ENCODE measurements at places on chromosomes 7 and 10.

DNA sequence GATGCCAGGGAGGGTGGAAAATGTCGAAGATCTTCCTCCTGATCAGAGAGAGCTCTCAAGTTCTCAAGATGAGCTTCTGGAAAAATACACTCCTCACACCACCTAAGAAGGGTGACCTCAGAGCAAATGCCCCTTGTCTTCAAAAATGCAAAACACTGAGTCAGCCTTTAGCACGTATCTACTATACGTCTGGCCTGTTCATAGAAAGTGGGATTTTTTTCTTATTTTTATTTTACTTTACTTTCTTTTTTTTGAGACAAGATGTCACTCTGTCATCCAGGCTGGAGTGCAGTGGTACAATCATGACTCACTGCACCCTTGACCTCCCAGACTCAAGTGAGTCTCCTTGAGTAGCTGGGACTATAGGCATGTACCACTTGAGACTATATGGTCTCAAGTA is 57.1 kb downstream of the AFAP1L2 start:
- no peak for DNase-seq

DNA sequence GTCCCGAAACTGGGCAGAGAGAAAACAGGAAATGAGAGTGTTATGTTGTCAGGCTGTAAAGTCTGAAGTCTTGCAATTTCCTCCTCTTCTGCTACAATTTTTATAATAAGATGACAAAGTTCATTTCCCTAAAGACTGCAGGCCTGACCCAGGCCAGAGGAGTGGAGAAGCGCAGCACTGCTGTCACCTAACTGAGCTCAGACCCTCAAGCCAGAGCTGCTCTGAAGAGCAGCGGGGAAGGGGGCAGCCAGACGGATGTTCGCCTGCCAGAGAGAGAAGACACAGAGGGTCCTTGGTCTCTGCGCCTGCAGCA is 12.6 kb upstream of the AOAH start:
- no peak for DNase-seq

GRCh38 chr7:159310457-159311171 is 165.9 kb upstream of the VIPR2 start:
- no peak for DNase-seq

DNA sequence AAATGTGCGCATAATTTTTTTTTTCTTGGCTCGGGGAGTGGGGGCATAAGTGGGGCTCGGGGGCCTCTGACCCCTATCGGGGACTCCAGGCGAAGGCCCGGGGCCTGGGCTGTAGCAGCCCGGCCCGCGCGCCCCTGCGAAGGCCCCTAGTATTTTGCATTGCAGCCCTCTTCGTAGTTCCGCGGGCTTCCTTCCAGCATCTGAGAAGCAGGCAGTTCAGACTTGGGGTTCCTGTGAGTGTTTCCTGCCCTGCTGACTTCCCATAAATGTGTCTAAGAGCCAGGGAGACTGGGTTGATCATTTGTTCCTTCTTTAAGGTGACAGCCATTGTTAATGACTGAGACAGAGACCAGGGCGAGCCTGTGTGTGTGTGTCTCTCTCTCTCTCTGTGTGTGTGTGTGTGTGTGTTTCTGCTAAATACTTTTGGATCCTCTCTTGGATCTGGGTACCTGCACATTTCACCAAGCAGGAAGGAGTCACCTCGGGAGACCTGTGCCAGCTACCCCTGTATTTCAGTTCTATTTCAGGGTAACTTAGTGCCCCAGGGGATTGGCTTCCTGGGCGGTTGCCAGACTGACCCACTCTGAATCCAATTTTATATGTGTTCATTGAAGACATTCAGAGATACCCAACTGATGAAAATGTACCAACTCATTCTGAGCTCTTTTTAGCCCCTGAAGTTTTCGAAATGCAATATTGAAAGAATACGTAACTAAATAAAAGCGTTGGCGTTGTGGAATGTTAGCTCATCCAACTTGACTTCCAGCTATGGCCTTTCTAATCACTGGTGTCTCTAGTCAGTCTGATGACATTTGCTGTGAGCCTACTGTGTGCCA is 805 bp downstream of the MSRB2 start:
- DNase-seq, result peak; percentile 32

- DNase-seq, result no peak
Observed at GRCh38 chr7:42886129-42886528, 25.7 kb downstream of the C7orf25 start.

DNA sequence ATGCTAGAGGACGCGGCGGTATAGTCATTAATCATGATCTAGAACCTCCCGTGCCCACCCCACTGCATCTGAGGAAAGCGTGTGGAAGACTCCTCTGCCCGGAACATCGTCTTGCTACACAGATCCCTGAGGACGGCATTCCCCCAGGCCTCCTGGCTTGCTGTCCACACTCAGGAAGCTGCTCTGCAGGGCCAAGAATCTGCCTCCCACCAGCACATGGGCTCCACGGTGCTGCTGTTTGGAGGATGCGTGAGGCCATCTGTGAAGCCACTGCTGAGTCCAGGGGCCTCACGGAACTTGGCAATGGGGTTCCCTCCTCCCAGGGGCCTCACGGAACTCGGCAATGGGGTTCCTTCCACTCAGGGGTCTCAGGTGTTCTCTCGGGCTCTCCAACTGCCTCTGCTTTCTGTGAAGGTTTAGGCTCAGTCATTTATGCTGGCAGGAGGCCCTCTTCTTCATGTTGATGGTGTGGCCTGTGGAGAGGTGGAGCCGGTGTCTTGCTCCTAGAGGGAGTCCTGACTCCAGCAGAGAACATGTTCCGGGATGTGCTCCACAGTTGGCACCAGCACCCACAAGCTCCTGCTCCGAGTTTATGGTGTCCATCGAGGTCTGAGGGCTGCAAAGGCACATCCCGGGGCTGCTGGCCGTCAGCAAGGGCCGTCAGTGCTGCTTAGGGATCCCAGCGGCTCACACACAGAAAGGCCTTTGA is 273.3 kb downstream of the DNAJB6 start:
- no peak for DNase-seq

DNA sequence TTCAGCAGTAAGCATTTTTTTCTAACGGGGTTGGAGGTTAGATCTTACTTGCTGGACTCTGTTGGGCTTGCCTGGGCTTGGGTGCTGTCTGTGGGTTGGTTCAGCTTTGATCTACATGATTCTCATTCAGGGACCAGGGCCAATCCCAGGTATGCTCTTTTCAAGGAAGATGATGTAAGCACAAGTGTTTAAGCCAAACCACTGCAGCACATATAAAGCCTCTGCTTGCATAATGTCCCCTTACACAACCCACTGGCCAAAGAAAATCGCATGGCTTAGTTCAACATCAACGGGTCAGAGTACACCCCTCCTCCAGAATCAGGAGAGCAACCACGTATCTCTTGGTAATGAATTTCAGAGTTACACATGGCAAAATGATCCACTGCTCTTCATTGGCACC is 83.9 kb downstream of the DNAJB9 start:
- no peak for DNase-seq

- DNase-seq, result no peak
Observed at GRCh38 chr10:78863140-78863905, 205.4 kb upstream of the ZMIZ1 start.

GRCh38 chr7:110373416-110373815 is 717.5 kb upstream of the LRRN3 start:
- DNase-seq, result no peak

DNA sequence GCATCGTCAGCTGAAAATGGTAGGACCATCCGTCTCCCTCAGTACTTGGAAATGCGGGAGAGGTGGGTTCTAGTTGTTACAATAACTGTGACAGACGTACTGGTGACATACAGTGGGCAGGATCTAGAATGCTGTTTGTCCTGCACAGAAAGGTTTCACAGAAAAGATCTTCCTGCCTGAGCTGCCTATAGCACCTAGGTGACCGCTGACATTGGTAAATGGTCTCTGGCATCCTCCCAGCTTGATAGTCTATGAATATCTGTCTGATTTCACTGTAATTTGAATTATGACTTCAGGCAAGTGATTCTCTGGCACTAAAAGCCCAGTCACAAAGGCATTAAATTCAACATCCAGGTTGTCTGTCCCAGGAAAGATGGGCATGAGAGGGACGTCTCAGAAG is 38.2 kb upstream of the CCDC3 start:
- DNase-seq, result no peak

DNA sequence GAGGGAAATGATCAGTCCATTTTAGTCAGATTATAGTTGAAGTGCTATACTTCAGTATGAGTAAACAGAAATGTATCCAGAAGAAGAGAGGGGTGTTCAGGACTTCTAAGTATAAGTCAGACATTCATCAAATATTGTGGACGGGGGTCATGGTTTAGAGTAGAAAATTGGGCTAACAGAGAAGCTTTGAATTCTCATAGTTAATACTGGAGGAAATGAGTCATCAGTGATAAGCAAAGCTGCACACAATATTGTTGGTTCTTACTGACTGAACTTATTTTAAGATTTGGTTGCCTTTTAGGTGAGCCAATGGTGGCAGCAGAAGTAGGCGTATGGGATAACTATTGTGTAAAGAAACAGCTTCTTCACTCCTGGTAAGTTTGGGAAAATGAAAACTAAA is 1.7 kb upstream of the SUMF2 start:
- no peak for DNase-seq

GRCh38 chr10:35533565-35533964 is 71.6 kb upstream of the GJD4 start:
- no peak for DNase-seq

DNA sequence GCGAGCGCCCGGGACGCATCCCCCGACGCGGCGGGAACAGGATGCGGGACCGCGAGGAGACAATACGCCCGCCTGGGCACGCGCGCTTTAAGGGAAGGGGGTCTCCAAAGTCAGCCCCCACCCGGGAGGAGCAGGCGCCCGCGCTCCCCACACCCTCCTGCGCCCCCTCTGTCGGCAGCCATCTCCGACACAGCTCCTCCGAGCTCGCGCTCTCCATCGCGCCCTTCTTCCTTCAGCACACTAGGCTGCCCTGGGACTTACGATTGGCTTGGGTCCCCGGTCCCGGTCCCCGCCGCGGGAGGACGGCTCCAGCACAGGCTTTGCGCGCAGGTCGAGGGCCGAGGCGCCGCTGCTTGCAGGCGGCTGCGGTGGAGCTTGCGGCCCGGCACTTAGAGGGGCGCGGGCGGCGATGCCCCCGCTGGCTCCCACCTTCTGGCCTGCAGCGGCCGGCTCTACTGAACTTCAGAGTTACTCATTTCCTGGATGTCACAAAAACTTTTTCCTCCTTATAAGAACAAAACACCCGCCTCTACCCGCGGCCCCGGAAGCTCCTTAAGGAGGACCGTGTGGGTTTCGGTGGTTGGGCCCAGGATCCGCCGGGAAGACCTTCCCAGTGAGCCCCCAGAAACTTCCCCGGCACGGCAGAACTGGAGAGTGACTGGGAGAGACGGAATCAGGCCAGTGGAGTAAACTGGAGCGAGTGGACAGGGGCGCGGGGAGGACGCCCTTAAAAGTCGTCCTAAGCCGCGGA is at the start of gene ITPRIP:
Gene ITPRIP, minus strand, starts transcription at position 481 of the 751 bp plus-strand sequence. CDS start 22,414 bp downstream, outside the sequence.
- peak; percentile 70 for DNase-seq

DNA sequence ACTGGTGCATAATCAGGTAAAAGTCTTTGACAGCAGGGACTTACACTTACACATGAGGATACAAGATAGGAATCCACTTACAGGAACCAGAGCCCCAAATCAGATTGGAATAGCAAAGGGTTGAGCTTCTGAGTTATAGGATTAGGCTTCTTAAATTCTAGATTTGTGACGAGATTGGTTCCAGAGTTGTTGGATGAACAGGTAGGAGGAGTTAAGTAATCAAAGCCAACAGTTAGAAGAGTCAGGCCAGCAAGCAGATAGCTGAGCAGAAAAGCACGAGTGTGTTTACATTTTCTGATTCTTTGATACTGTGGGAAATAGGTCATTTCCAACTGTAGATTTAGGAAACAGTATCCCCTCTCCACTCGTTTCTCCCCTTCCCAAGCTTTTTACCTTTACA is 167.0 kb downstream of the MDFIC start:
- no peak for DNase-seq

DNA sequence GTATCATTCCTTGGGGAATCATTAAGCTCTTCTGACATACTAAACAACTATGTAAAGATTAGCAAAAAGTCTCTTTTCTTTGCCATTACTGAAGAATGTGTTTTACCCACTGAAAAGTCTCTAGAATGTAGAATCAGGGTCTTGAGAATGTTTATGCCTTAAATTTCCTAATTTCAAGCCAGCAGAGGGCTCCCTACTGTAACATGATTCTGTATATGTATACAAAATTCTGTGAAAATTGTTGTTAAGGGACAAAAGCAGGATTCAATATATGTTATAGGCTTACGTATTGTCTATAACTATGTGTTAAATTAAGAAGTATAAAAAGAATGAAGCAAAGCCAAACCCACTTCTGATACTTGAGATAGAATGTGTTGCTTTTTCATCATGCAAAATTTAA is 296.9 kb upstream of the DGKB start:
- DNase-seq, result no peak

- DNase-seq, result no peak
Observed at GRCh38 chr7:36971515-36972139, 247.3 kb upstream of the AOAH start.

- no peak for DNase-seq
Observed at GRCh38 chr7:150564006-150564405, 3.2 kb upstream of the GIMAP4 start.

DNA sequence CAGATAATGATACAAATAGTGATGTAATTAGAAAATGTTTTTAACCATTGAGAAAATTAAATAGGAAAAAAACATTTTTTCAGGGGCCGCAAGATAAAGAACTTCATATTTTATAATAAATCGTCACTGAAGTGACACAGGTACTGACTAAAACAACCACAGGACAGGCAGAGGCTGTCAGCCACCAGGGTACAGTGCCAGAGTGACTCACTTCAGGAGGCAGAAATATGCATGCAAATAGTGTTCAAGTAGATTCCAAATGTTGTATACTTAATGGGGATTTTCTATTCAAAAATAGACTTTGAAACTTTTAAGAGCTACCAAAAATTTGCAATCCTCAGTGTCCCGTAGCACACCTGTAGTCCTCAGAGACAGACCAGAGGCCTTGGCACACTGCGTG is 68.6 kb downstream of the FRMPD2 start:
- no peak for DNase-seq

DNA sequence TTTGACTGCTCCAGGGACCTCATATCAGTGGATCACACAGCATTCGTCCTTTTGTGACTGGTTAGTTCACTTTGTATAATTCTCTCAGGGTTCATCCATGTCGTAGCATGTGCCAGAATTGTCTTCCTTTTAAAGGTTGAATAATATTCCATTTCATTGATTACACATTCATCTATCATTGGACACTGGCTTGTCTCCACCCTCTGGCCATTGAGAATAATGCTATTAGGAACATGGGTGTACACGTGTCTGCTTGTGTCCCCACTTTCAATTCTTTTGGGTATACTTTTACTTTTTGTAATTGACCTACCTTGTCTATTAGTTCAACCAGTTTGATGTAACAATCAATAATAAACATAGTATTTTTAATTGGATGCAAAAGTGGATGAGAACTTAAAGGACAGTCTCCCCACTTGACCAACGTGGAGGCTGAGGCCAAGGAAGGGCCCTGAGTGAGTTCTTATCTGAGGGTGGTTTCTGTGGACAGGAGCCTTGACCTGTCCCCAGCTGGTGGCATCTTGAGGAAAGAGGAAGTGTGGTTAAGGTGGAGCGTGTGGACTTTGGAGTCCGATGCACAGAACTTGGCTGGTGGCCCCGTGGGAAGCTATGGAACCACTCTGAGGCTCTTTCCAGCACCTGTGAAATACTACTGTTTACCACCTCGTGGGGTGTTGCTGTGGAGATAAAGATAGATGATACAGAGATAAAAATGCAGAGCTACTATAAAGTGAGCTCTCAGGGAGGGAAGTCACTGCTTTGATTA is 16.6 kb downstream of the WDFY4 start:
- DNase-seq, result no peak

Measured in HEK293T (cell line).